ENCODE measurements at places on chromosomes 1 and 21.

GRCh38 chr1:206949208-206949607 lies 2.9 kb upstream of the PIGR start:
- DNase-seq, result no peak

DNA sequence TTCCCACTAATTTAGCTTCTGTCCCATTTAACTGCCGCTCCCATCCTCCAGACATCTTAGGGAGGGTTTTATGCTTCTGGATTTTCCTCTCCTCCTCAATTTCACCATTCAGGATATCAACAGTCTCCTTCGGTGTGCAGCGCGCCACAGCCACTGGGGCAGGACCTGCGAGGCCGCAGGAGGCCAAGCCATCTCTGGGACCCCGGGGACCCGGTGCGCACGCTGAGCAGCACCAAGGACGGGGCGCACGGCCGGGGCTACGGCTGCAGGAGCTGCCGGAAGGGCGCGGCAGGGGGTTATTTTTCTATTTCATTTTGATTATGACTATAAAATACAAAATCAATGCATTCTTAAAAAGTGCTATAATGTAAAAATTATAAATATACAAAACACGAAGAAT lies 1238.4 kb upstream of the NCAM2 start:
- DNase-seq, result no peak

- no peak for DNase-seq
Measured at GRCh38 chr1:199843861-199844260, 183.6 kb upstream of the NR5A2 start.

GRCh38 chr1:209835782-209836298 lies 8.1 kb downstream of the UTP25 start:
- DNase-seq, result no peak

GRCh38 chr1:33302325-33302724 lies 18.6 kb downstream of the A3GALT2 start:
- no peak for DNase-seq
